ENCODE measurements at places on chromosomes 6 and 20. TPM values are rescaled to one million over a fixed set of nuclear protein-coding genes. Genes with fewer than 3 reads are reported as not detected.

EBF4 gene
- polyA plus RNA-seq = not detected

DNA sequence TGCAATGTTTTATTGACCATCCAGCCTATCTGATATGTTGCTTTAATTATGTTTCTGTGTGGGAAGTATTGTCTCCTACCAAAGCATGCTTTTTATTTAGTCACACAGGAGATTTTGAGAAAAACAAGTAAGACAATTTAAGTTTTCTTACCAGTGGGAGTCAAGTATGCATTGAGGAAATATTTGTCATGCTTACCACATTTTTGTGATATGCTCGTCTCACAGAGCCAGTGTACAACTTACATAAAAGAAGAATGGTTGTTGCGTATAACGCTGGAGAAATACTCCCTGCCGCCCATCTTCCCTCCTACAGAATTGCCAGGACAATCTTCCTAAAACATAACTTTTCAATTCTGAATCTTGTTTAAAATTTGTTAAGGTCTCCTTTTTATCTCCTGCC lies 37.1 kb upstream of the FILIP1 start:
- H3K27me3 ChIP-seq = no peaks in the 10 kb centered on the region
- no peak for DNase-seq
- H3K27ac ChIP-seq = no peak overlapping the region
- no peak overlapping the region for H3K4me3 ChIP-seq
- H3K36me3 ChIP-seq = no peaks in the 10 kb centered on the region

DNA sequence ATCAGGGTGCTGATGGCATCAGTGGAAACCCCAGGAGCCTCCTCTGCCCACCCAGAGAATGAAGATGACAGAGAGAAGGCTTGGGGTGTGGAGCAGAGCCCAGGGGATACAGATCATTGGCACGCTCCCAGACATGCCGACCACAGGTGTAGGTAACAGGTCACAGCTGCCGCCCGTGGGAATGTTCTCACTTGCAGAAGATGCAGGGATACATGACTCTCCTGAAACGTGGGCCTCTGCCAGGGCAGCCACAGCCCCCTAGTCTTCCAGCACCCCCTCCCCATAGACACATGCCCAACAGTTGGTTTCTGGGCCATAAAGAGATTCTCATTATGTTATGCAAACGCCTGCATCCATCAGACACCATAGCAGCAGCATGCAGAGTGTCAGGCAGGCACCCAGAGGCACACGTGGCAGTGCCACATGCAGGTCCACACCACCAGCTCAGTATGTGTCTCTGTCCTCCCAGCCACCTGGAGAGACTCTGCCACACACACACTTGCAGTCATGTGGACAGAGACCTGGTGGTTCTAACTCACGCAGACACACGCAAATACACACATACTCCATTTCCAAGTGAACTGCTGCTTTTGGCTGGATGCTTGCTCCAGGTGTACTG lies 45.5 kb downstream of the LRFN2 start:
- no peak for DNase-seq
- H3K36me3 ChIP-seq = no peaks in the 10 kb centered on the region
- H3K27me3 ChIP-seq = peaks cover 14% of the 10 kb centered on the region
- peaks cover 8% of the 10 kb centered on the region for H3K4me1 ChIP-seq
- H3K27ac ChIP-seq = no peak overlapping the region

LGSN gene
- polyA plus RNA-seq = not detected

GRCh38 chr6:124073820-124074587 lies 270.3 kb downstream of the NKAIN2 start:
- no peak overlapping the region for H3K27ac ChIP-seq
- no peaks in the 10 kb centered on the region for H3K4me1 ChIP-seq
- no peaks in the 10 kb centered on the region for H3K27me3 ChIP-seq
- DNase-seq = no peak
- H3K36me3 ChIP-seq = no peaks in the 10 kb centered on the region
- no peak overlapping the region for H3K4me3 ChIP-seq

- no peak overlapping the region for H3K27ac ChIP-seq
- H3K36me3 ChIP-seq = no peaks in the 10 kb centered on the region
Observed at GRCh38 chr6:170135821-170136471, 154.9 kb downstream of the DLL1 start.

DNA sequence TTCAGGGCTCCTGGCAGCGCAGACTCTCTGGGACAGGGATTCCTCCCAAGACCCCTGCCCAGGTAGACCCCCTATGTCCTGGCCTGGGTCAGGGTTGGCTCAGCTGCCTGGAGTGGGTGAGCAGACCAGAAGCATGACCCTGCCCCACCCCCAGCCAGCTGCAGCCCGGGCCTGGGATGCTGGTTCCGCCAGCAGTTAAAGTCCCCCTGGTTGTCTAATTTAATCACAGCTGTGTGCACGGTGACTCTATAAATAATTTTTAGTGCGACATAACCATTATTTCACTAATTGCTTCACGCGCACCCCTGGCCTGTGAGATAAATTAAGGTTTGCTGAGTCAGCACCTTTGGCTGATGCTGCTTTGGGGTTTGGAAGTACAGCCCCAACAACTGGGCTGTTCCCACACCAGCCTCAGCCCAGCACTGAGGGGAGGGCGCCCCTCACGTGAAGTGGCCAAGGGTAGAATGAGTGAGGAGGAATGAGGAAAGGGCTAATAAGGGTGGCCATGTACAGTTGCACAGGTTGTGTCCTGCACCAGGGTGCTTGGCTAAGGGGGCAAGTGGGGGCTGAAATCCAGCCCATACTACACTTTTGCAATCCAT lies 26.1 kb upstream of the CDH22 start:
- no peak overlapping the region for H3K4me3 ChIP-seq
- H3K27me3 ChIP-seq = peaks cover 54% of the 10 kb centered on the region
- no peaks in the 10 kb centered on the region for H3K36me3 ChIP-seq
- no peaks in the 10 kb centered on the region for H3K4me1 ChIP-seq

- H3K36me3 ChIP-seq = no peaks in the 10 kb centered on the region
- H3K4me3 ChIP-seq = no peak overlapping the region
- H3K4me1 ChIP-seq = no peaks in the 10 kb centered on the region
Observed at GRCh38 chr6:143299253-143300166, 151.0 kb downstream of the ADAT2 start.

DNA sequence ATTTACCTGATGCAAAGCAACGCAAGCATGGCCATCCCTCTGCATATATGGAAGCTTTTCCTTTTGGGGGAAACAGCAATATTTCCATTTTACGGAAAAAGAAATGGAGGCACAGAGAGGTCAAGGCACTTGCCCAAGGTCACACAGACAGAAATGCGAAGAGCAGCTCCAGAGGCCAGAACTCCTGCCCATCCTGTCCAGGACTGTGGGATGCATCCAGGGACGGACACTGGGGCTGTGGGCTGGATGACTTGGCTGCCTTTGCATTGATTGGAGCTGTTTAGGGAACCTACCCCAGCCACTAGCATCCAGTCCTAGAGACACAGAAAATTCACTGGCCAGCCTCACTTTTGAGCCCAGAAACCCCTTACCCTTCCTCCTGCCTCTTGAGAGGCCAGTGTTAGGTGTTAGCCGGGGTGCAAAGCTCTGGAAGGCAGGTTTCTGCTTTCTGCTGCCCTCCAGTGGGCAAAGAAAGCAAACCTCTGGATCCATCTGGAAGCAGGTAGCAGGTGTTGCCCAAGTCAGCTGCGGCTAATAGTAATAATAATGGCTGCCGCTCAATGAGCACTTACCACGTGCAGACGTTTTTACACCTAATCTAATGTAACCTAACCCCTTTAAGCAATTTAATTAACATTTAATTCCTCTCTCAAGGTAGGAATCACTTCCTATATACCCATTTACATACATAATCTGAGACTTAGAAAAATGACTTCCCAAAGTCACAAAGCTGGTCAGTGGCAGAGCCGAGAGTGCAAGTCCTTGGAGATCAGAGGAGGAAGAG lies 31.7 kb upstream of the CCN5 start:
- H3K4me3 ChIP-seq = no peak overlapping the region
- DNase-seq = peak; percentile 49
- no peaks in the 10 kb centered on the region for H3K36me3 ChIP-seq
- H3K27me3 ChIP-seq = no peaks in the 10 kb centered on the region
- H3K4me1 ChIP-seq = peaks cover 3% of the 10 kb centered on the region

DNA sequence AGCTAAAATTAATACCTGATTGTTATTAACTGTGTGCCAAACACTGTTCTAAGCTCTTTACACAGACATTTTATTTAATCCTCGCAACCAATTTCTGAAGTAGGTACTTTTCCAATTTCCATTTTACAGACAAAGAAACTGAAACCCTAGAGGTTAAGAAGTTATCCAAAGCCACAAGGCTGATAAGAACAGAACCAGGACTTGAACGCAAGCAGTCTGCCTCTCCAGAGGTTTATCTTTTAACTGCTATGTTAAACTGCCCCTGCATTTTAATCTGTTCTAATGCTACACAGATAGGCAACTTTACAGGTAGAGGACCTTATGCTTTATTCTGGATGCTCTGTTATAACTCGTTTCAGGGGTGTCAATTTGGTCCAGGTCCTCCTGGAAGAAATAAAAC lies 118.2 kb downstream of the SLC16A10 start:
- no peak overlapping the region for H3K4me3 ChIP-seq
- no peaks in the 10 kb centered on the region for H3K4me1 ChIP-seq
- no peak overlapping the region for H3K27ac ChIP-seq
- no peak for DNase-seq
- no peaks in the 10 kb centered on the region for H3K27me3 ChIP-seq

DNA sequence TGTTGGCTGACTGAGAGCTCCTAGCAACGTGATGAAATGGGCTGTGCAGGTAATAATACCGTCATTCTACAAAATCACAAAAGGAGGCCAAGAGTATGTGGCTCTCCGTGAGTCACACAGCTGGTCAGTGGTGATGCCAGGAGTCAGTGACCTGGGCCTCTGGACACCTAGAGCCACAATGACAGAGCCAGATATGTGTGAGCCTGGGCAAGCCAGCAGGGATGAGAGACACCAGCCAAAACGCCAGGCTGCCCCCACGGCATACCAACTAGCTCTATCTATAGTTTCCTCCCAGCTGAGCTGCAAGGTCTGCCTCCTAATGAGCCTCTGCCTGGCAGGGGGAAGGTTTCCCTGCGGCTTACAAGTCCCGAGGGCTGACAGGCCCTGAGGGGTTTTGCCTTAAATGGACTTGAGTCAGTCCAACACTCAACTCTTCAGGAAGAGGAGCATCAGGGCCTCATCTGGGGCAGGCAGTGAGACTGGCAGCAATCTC lies 70.0 kb downstream of the CPNE5 start:
- H3K27me3 ChIP-seq = no peaks in the 10 kb centered on the region
- H3K4me1 ChIP-seq = peaks cover 15% of the 10 kb centered on the region
- no peak for DNase-seq
- no peaks in the 10 kb centered on the region for H3K36me3 ChIP-seq
- H3K4me3 ChIP-seq = no peak overlapping the region

- H3K4me1 ChIP-seq = no peaks in the 10 kb centered on the region
- no peak overlapping the region for H3K27ac ChIP-seq
- H3K4me3 ChIP-seq = no peak overlapping the region
- peaks cover 9% of the 10 kb centered on the region for H3K27me3 ChIP-seq
- no peak for DNase-seq
- H3K36me3 ChIP-seq = no peaks in the 10 kb centered on the region
Observed at GRCh38 chr6:18545726-18546125, 158.6 kb downstream of the RNF144B start.

GRCh38 chr20:19501476-19502115 lies 256.5 kb upstream of the RIN2 start:
- H3K36me3 ChIP-seq = no peaks in the 10 kb centered on the region
- no peak for DNase-seq
- no peak overlapping the region for H3K4me3 ChIP-seq
- no peaks in the 10 kb centered on the region for H3K4me1 ChIP-seq

GRCh38 chr6:165922309-165922794 lies 245.3 kb downstream of the TBXT start:
- H3K27ac ChIP-seq = no peak overlapping the region
- H3K27me3 ChIP-seq = no peaks in the 10 kb centered on the region

- no peaks in the 10 kb centered on the region for H3K36me3 ChIP-seq
- no peak overlapping the region for H3K27ac ChIP-seq
- H3K27me3 ChIP-seq = no peaks in the 10 kb centered on the region
- no peak overlapping the region for H3K4me3 ChIP-seq
- DNase-seq = no peak
Observed at GRCh38 chr20:60476045-60476444, 517.8 kb downstream of the CDH26 start.

GRCh38 chr20:56440346-56441007 lies 27.9 kb upstream of the RTF2 start:
- peaks cover 5% of the 10 kb centered on the region for H3K4me1 ChIP-seq
- H3K27me3 ChIP-seq = no peaks in the 10 kb centered on the region
- no peaks in the 10 kb centered on the region for H3K36me3 ChIP-seq
- no peak overlapping the region for H3K27ac ChIP-seq

HCRTR2 gene
- polyA plus RNA-seq = not detected

DNA sequence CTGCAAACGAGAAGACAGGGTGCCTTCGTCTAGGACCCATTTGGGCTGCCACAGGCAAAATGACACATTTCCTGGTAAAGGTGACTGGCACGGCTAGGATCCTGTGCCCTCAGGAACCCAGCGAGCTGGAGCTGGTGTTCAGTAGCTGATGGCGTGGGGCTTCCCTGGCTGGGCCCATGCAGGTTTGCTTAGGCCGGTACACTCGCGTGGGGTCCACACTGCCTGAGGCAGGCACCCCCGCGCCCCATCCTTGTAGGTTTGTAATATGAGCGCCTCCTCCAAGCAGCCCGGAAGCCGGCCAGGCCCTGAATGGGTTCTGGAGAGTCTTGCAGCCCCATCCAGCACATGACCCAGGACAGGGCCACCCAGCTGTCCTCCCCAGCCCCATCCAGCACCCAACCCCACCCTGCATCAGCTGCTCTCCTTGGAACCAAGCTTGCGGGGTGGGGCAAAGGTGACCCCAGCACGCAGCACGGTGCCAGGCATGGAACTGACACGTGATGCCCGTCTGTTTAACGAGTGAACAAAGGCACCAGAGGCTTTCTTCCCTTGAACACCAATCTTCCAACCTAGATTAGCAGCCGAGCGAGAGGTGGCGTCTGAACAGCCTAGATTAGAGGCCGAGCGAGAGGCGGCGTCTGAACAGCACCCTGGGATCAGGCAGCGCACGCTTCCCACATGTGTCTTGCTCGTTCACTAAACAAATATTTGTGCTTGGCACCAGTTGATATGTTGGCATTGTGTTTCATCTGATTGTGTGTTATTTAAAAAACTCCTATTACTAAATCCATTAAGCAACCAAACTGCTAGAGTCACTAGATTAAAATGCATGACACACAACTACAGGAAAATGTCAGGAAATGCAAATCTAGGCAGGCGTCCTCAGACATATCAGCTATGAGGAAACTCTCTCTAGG lies 112.1 kb downstream of the DLL1 start:
- no peaks in the 10 kb centered on the region for H3K36me3 ChIP-seq
- no peak overlapping the region for H3K4me3 ChIP-seq
- peak; percentile 65 for DNase-seq
- peaks cover 28% of the 10 kb centered on the region for H3K4me1 ChIP-seq

- DNase-seq = no peak
- H3K27ac ChIP-seq = no peak overlapping the region
- H3K27me3 ChIP-seq = peaks cover 21% of the 10 kb centered on the region
Observed at GRCh38 chr6:147504848-147505247, 3.6 kb upstream of the SAMD5 start.
